Daoy (cell line): ENCODE measurements at places on chromosomes 12 and 14. TPM values are rescaled to one million over a fixed set of nuclear protein-coding genes. Genes with fewer than 3 reads are reported as not detected.

DNA sequence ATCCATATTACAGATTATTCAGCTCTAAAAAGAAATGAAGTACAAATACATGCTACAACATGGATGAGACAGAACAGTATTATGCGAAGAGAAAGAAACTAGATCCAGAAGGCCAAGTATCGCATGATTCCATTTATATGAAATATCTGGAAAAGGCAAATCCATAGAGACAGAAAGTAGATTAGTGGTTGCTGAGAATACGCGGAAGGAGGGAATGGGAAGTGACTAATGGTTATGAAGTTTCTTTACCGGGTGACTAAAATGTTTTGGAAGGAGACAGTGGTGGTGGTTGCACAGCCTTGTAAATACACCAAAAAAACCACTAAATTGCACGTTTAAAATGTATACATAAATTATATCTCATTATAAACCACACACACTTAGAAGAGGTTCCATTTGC lies 12.5 kb downstream of the PRDM4 start:
- peak; percentile 78 for DNase-seq

DNA sequence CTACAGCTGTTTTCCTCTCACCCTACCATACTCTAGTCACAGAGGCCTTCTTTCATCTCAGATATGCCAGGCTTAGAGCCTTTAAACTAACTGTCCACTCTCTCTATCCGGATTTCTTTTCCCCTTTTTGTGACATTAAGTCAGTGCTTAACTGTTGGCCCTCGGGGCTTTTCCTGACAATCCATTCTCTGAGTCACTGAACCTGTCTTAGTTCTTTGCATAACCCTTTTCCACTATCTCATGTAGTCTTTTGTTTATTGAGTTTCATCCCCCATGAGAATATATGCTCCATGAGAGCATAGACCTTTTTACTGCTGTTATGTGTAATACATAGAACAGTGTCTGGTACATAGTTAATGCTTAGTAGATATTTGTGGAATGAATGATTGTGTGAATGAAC lies 68.7 kb downstream of the PLEKHA5 start:
- peak; percentile 64 for DNase-seq

DNA sequence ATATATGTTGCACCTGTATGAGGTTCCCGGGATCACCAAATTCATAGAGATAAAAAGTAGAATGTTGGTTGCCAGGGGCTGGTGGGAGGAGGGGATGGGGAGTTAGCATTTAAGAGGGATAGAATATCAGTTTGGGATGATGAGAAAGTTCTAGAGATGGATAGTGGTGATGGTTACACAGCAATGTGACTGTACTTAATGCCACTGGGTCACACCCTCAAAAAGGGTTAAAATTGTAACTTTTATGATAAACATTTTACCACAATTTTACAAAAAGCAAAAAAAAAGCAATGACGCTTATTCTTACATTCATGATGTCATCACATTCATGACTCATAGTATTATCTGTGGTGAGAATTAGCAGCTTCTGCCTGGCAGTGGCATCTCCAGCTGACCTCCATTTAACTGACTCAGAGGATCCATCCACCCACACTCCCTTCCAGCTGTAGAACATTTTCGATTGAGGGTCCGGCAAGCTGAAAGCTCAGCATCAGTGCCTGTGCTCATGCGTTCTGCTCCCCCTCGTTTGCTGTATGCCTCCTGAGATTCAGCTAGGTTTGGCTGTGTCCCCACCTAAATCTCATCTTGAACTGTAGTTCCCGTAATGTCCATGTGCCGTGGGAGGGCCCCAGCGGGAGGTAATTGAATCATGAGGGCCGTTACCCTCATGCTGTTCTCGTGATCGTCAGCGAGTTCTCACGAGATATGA lies 64.8 kb upstream of the TMEM260 start:
- peak; percentile 46 for DNase-seq

DNA sequence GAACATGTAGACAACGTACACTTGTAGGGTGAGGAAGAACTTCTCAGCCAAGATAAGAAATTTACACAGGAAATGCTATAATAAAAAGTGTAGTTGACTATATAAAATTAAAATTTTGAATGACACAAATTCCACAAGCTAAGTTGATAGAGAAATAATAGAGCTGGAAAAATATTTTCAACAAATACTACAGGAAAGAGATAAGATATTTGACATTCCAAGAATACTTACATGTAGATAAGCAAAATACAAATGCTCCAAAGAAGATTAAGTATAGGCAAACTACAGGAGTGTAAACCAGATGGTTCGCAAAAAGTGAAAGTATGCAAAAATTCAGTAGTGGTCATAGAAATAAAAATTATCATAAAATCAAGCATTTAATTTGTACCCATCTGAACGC lies 49.2 kb upstream of the ANP32D start:
- no peak for DNase-seq

DNA sequence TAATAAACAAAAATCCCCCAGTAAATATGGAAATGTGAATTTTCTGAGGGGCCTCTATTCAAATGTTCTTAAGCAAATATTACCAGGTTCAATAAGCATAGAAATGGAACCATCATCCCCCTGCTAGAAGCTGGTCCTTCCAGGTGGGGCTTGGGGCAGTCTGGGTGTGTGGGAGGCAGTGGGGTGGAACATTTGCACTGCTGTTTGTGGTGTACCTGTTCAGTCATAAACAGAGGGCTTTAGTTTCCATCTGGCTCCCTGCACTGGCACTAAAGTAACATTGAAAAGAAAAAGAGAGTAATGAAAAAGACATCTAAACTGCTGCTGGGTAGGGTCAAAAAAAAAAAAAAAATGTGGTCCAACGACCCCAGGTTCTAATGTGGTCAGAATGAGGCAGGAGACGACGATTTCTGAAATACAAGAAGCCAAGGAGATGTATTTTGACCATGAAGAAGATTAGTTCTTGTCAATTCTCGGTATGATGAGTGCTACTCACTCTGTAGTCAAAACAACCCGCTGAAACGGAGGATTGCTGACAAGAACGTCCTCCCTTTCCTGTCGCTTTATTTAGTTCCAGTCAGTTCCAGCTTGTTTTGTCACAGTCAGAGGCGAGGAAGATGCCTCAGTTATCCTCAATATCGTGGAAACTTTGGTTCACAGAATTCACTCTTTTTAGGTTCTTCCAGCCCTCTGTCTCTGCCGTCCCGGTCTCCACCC lies 44.2 kb upstream of the MANSC4 start:
- no peak for DNase-seq

GRCh38 chr14:68249661-68250451 lies 430.3 kb downstream of the RAD51B start:
- DNase-seq, result no peak

The GALNT8 gene
- total RNA-seq, result 3.0 and 6.8 TPM in 2 replicates

DNA sequence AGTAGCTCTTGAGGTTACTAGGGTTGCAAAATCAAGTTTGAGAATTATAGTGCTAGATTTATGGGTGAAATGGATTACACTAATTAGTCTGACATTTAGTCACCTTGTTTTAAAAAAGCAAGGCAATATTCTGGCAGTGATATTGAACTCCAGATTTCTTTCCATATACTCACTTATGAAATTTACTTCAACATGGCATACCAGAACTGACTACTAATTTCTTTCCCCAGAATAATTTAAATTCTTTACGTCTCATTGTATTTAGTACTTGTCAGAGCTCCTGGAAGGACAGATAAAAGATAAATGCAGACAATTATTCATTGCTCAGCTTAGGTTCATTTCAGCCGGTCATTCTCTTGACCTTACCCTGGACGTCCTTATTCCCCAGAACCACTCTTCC lies 24.3 kb downstream of the EMP1 start:
- no peak for DNase-seq

GRCh38 chr14:74863274-74863673 lies 12.7 kb downstream of the PROX2 start:
- no peak for DNase-seq

DNA sequence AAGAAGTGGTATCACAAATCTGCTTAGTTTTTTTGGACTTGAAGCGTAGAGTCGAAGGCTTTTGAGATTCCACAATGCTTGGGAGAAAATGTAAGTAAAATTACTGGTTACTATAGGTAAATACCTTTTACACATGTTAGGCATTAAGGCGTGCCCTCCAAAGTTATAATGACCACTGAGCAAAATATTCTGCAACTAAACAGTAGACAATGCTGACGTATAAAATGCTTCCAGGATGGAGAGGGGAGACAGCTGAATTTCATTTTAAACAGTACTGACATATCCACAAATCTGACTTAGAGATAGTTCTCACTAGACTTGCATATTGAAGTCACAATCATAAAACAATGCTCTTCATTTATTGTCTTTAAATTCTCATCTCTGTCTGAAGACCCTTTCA lies 144.5 kb upstream of the DCN start:
- DNase-seq, result no peak

- no peak for DNase-seq
Measured at GRCh38 chr14:87065366-87065765, 927.6 kb downstream of the GALC start.

- DNase-seq, result no peak
Measured at GRCh38 chr14:92441751-92442504, 71.7 kb upstream of the RIN3 start.

DNA sequence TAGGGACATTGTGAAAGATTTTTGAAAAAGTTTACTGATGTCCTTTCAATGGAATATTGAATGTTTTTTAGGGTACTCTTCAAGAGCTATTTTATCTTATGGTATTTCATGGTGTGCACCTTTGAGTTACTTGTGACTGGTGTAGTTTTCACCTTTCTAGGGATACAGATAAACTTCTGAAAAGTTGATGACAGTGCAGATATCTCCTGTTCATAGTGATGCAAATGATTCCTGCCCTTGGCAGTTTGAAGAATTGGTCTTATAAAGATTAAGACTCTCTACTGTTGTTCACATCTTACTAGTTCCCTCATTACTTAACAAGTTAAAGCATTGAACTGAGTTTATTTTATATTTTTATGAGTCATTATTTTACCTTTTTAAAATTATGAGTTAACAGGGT lies 408.9 kb downstream of the TRHDE start:
- DNase-seq, result no peak

The MMP17 gene
- 3.1 and 11.4 TPM in 2 replicates for total RNA-seq

DNA sequence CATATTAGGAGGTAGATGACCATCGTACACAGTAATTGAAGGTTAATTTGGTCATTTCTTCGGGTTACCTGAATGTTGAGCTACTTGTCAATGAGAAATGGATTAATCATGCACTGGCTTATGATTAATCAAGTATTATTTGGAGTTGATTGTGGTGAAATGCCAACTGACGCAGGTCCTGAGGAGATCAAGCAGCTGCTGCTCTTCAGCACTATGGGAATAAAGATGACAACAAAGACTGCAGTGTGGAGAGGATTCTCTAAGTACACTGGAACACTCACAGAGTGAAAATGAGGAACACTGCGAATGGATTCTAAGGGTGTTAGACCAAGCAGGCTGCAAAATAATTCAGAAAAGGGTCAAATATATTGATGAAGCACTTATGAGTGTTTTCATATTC lies 202.8 kb upstream of the DIO2 start:
- DNase-seq, result no peak

GRCh38 chr12:108126990-108127501 lies 2.0 kb upstream of the WSCD2 start:
- no peak for DNase-seq

- no peak for DNase-seq
Measured at GRCh38 chr14:39265806-39266524, 32.2 kb downstream of the MIA2 start.

- DNase-seq, result no peak
Measured at GRCh38 chr12:67646775-67647174, 1.8 kb upstream of the DYRK2 start.

The ZNF26 gene
- total RNA-seq, result 6.9 and 9.8 TPM in 2 replicates

- DNase-seq, result no peak
Measured at GRCh38 chr12:615620-616019, 47.6 kb downstream of the NINJ2 start.

The ST8SIA1 gene
- total RNA-seq, result not detected in 2 replicates

DNA sequence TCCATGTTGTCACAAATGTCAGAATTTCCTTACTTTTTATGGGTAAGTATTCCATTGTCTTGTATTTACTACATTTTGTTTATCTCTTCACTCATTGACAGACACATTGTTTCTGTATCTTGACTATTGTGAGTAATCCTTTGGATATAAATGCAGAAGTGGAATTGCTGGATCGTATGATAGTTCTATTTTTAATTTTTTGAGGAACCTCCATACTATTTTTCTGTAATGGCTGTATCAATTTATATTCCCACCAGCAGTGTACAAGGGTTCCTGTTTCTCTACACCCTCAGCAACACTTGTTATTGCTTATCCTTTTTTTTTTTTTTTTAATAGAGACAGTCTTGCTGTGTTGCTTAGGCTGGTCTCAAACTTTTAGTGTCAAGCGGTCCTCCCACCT lies 3.5 kb upstream of the KICS2 start:
- no peak for DNase-seq

GRCh38 chr12:3727877-3728632 lies 24.9 kb downstream of the CRACR2A start:
- DNase-seq, result peak; percentile 29

The OAS2 gene
- 3.9 and 5.1 TPM in 2 replicates for total RNA-seq

The LMNTD1 gene
- 0.57 TPM in 1 of 2 replicates, not detected in the other for total RNA-seq

The CDK2 gene
- 57.5 and 58.0 TPM in 2 replicates for total RNA-seq

- DNase-seq, result peak; percentile 91
Measured at GRCh38 chr12:127810041-127810440, 456.9 kb upstream of the TMEM132C start.

- no peak for DNase-seq
Measured at GRCh38 chr14:104389326-104390220, 190.0 kb upstream of the C14orf180 start.

- DNase-seq, result no peak
Measured at GRCh38 chr12:6866163-6866919, 990 bp upstream of the TPI1 start.

DNA sequence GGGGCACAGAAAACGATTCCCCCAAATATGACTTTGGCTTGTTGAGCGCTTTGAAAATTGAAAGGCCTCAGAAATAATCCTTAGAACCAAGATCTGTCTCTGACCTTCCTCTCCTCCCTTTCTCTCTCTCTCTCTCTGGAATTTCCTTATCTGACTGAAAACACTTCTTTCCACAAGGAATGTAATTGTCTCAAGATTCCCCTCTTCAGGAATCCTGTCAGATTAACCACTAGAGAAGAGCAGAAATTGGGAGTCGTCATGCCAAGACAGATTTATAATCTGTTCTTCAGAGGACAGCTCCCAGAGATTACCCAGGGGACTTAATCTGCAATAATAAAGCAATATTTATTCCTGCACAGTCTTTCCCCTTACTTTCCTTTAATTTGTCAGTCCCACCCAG lies 317.6 kb downstream of the ACSS3 start:
- DNase-seq, result no peak

The MMP19 gene
- total RNA-seq, result 6.9 and 8.4 TPM in 2 replicates

The SETD3 gene
- 81.8 and 116 TPM in 2 replicates for total RNA-seq
